Activated T-helper 17 cell treated with anti-CD3 and anti-CD28 coated beads, Interleukin-2, amount 50 U/mL, for 72 hours (primary cell): ENCODE measurements at places on chromosomes 13 and 19.
A peak's percentile ranks its signal among the peaks of the same experiment; 100 is the strongest.

- ATAC-seq = no peak
These were observed 12.9 kb upstream of the TPT1 start for GRCh38 chr13:45353895-45354294.

DNA sequence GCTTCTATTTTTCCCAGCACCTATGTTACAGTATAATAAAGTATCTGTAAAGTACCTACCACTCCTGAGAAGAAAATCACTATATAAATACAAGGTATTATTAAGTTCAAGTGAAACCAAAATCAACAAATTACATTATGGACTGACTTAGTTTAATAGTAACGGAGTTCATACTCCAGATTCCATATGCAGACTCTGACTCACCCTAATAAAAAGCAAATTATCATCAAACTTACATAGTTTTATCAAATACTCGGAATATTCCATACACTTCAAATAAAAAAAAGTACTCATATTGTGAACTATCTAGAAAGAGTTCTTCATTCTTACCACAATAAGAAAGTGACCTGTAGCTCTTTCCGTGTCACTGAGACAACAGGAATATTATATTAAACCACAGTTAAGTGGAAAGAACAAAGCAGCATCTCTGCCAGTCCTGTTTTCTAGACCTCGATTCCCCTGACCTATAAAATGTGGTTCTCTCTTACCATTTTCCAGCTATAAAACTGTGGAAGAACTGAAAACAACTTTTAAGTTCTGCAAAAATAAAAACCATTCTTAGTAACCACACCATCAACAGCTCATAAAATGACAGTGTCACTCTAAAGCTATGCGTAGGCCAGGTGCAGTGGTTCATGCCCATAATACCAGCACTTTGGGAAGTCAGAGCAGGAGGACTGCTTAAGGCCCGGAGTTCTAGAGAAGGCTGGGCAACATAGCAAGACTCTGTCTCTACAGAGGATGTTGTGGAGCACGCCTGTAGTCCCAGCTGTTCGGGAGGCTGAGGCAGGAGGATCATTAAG is 42.6 kb downstream of the USP12 start:
- ATAC-seq = no peak

DNA sequence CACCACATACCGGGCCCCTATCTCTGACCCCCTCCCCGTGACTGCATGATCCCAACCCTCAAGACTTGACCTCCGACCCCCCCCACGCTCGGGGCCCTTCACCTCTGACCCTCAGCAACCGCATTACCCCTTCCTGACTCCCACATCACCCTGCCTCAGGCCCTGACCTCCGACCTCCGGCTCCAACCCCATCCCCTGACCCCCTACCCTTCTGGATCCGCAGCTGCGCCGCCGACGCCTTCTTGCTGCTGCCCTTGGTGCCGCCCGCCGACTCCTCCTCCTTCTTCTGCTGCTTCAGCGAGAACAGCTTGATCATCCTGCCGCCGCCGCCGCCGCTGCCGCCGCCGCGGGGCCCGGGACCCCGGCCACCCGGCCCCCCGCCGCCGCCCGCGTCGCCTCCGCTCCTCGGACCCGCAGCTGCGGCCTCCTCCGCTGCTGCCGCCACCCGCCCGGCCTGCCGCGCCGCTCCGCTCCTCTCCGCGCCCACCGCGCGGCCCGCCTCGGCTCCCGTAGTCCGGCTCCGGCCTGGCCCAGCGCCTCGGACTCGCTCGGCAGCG is at the start of gene UBE2M:
TSS of gene UBE2M (minus strand) at position 546 of the 557 bp plus-strand sequence. CDS start at position 316, 230 bp downstream.
- peak; percentile 9 for ATAC-seq

- ATAC-seq = no peak
These were observed 19.8 kb upstream of the SLC35E1 start for GRCh38 chr19:16591803-16592556.

DNA sequence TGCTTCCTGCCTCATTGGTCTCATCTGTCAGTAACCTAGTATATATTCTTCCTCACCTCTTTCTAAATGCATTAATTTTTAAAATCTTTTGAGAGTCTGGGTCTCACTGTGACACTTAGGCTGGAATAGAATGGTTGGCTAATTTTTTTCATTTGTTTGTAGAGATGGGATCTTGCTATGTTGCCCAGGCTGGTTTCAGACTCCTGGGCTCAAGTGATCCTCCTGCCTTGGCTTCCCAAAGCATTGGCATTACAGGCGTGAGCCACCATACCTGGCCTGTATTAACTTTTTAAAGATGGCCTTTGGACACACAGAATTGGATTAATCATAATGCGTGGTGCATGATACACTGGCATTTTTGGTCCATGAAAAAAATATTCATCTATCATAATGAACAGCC is 29.9 kb downstream of the SIPA1L3 start:
- no peak for ATAC-seq
